ENCODE measurements at places on chromosomes 2 and 18.

GRCh38 chr2:136389809-136390208 is 271.9 kb upstream of the CXCR4 start:
- DNase-seq = no peak

DNA sequence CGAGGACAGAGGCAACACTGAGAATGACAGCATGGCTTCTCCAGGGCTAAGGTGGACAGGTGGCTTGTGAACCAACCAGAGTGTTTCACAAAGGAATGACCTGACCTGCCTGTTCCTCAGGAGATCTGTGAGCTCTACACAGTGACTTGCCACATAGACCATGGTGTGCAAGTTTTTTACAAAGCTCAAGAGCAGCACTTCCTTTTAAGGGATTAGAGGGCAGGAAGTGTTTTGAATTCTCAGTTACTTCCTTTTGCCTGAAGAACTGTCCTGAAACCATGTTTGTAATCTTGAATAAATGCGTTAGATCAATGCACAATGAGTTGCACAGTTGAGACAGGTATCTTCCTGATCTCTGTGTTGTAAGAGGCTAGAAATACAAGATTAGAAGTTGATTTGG is 421.9 kb downstream of the THSD7B start:
- DNase-seq = no peak

DNA sequence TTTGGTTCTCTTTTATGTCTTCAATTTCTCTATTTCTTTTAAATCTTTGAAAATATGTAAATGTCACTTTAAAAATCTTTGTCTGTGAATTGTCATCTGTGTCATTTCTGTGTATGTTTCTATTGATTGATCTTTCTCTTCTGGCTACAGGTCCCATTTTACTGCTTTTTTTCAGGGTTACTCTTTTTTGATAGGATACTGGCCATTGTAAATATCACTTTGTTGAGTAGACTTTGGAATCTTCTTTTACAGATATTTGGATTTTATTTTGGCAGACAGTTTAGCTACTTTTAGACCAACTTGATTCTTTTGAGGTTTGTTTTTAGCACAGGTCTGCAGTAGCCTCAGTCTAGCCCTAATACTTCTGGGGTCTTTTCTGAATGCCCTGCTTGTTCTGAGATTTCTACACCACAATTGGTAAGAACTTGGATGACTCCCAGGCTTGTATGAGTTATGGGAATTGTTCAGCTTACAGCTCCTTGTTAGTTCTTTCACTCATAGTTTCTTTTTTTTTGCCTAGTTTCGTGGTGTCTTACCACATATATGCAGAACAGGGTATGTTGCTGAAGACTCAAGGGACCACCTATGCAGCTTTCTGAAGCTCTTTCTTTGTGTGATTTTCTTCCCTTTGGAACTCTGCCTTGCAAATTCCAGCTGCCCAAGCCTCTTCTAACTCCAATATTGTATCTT is 122.2 kb downstream of the QPCT start:
- DNase-seq = no peak

GRCh38 chr2:178374865-178375264 is 76.1 kb downstream of the PRKRA start:
- DNase-seq = peak; percentile 20

DNA sequence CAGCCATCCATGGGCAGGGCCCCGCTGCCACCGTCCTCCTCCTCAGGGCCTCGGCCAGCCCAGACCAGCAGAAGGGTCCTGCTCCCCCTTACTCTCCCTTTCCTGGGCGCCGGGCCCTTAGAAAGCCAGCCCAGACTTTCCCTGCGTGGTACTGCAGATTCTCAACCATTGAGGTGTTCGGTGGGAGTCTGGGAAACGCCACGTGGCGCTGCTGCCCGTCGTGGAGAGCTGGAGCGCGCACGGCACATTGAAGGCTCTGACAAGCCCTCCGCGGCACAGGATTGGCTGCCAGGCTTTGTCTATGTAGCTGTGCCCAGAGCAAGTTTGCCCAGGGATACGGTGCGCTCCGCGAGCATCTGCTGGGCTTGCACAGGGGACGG is 10.4 kb upstream of the KLHL30 start:
- DNase-seq = no peak

DNA sequence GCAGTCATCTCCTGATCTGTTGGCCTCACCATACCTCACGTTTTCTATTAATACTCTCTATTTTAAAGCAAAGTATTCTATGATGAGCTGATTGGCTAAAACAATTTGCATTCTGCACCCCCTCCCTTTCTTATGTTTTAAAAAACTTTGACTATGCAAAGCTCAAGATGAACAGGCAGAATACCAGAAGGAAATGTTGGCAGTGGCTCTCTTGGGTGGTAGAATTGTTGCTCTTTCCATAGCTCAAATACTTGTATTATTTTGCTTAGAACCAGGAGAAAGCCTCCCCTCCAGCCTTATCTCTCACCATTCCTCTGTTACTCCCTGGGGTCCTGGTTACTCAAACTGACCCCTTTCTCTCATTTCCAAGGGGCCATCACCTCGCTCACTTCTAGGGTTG is 14.4 kb downstream of the GPR45 start:
- no peak for DNase-seq

DNA sequence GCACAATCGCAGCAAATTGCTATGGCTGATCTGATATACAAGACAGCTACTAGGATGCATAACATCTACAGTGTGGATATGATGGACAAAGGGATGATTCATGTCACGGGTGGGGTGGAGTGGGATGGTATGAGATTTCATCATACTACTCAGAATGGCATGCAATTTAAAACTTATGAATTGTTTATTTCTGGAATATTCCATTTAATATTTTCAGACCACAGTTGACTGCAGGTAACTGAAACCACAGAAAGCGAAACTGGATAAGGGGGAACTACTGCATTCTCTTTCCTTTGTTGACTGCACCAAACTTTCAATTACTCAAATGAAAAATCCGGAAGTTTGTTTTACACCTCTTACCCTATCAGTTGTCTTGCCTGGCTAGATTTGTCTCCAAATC is 94.4 kb upstream of the NEUROD1 start:
- DNase-seq = no peak

DNA sequence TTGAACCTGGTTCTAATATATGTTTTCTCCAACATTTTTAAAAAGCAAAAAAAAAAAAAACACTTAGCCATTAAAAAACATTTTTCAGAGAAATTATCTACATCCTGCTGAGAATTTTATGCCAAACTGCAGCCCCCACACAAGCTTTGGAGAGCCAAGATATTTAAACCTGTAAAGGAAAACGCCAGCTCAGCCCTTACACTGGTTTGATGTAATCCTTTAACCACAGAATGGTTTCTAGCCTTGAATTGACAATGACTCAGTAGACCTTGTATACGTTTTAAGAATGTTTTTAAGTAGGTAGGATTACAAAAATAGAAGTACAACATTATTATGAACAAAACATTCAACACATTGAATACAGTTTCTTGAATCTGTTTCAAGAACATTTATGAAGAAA is 113.6 kb downstream of the BABAM2 start:
- peak; percentile 50 for DNase-seq

DNA sequence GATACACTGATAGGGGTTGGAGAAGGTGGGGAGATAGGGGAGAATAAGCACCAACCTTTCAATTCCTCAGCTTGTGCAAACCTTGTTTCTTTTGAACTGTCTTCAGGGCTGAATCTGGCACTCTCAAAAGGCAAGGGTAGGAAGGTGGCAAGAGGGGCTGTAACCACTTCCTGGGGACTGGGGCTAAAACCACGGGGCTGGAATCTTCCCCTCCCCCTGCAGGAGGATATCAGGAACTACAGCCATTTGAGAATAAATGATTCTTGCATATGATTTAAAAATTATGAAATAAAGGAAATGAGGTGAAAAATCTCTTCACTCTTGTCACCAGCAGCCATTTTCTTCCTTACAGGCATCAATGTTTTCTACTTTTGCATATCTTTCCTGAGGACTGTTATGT is 50.8 kb downstream of the ATOH8 start:
- peak; percentile 54 for DNase-seq

DNA sequence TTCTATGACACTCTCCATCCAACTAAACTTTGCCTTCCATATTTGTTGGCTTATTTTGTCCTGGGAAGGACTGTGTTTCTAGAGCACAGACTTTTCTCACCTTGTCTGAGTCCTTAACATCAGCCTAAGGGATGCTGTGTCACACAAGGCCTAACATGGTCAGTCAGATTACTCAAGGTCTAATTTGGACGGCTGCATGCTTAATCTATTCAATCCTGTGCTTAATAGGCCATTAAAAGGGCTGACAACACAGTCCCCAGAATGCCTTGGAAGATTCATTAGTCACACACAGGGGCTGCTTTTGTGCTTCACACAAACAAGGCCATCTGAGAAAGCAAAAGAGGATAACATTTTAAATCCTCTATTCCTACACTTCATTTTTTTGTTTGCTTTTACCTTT is 84.0 kb downstream of the DYNAP start:
- no peak for DNase-seq

DNA sequence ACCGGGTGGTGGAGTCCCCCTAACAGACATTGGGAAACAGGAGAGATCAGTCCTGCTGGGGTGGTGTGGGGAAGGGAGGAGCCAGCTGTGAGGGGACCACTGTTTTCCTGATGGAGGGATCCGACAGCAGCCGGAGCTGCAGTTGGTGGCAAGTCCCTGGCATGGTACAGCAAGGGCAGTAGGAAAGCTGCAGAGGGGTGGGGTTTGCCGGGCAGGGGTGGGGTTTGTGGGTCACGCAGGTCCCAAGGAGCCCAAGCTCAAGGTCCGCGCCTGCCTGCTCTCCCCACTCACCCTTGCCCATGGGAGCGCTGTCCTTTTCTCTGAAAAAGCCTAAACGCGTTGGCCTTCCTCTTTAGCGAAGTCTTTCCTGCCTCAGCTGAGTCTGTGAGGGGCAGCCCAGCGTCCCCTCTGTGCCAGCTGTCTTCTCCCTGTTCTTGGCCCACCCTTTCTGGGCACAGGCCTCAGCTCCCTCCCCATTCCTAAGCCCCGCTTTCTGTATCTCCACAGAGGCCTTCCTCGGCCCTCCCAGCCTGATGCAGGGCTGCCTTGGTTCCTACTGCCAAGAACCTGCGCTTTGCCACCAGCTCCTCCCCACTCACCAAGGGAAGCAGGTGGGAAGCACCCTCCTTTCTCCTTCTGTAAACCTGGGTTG is 29.3 kb upstream of the INHBB start:
- no peak for DNase-seq

DNA sequence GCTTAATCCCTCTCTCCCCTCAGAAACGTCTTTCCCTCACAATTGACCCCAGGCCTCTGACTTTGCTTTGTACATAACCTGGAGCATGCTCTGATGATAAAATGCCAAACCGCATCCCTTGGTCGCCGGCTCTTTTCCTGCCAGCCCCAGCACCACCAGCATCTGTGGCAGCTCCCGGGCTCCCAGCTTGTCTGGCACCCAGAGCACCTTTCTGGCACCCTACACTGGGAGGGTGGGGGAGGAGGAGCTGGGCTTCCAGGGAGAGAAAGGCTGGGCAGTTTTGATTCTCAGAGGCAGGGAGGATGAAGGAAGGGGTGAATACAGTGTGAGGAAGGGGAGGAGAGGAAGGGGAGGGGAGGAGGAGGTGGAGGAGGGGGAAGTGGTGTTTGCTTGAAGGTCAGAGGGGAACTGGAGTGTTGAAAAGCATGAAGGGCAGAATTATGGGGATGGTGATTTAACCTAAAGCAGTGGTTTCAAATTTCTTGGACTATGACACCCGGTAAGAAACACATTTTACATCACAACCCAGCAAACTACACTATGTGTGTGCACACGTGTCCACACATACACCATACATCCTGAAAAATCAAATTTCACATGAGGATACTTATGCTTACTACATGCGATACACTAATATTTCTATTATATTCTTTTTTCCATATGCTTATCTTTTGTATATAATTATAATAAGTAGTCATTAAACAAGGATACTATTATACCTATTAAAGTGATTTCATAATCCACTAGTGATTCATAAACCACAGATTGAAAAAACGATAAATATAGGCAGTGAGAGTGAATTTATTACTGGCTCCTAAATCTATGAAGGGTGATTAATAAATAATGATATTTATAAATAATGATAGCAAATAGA is 30.0 kb upstream of the IGFBP2 start:
- no peak for DNase-seq

GRCh38 chr2:191555092-191555742 is 122.7 kb upstream of the NABP1 start:
- peak; percentile 74 for DNase-seq

DNA sequence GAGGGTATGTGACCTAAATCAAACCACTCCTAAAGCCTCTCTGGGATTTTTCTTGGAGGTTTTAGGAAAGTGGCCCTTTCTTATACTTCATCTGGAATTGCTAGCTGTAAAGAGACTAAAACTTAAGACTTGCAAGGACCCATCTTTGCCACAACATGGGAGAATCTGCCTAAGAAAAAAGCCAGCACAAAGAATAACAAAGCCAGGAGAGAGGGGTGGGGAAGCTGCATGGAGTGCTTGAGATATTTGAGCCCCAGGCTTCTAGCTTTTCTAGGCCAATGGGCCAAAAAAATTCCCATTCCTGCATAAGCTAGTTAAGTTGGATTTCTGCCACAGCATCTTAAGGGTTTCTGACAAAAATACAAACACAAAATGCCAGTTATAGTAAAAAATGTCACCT is 38.5 kb upstream of the LYPD6 start:
- DNase-seq = no peak

GRCh38 chr2:233084488-233084887 is 24.3 kb downstream of the INPP5D start:
- DNase-seq = no peak
